SK-N-SH (cell line): ENCODE measurements at places on chromosomes 12 and 14.
A peak's percentile ranks its signal among the peaks of the same experiment; 100 is the strongest.

DNA sequence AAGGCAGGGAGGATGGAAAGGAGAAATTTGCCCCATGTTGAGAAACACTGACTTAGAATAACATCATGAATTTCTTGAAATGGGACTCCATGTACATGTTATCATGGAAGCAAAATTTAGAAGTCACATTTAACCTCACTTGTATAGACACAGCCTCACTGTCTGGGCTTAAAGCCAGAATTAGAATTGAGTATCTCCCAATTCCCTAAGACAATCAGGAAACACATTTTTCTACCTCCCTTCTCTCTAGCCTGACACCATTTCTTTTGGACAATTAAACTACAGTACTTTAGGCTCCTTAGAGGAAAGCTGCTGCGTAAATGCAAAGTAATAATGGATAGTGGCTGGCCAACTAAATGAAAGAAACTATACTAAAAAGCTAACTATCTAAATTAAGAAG lies 795.5 kb downstream of the C12orf50 start:
- no peak overlapping the region for H3K27ac ChIP-seq
- no peaks in the 10 kb centered on the region for H3K4me1 ChIP-seq
- no peaks in the 10 kb centered on the region for H3K36me3 ChIP-seq

- H3K27me3 ChIP-seq, result no peaks in the 10 kb centered on the region; the same call in 1 of the 2 replicates
- DNase-seq, result no peak
- no peaks in the 10 kb centered on the region for H3K4me1 ChIP-seq
- no peak overlapping the region for H3K4me3 ChIP-seq
- H3K27ac ChIP-seq, result no peak overlapping the region
Measured at GRCh38 chr12:69341328-69341727, 6.9 kb upstream of the LYZ start.

DNA sequence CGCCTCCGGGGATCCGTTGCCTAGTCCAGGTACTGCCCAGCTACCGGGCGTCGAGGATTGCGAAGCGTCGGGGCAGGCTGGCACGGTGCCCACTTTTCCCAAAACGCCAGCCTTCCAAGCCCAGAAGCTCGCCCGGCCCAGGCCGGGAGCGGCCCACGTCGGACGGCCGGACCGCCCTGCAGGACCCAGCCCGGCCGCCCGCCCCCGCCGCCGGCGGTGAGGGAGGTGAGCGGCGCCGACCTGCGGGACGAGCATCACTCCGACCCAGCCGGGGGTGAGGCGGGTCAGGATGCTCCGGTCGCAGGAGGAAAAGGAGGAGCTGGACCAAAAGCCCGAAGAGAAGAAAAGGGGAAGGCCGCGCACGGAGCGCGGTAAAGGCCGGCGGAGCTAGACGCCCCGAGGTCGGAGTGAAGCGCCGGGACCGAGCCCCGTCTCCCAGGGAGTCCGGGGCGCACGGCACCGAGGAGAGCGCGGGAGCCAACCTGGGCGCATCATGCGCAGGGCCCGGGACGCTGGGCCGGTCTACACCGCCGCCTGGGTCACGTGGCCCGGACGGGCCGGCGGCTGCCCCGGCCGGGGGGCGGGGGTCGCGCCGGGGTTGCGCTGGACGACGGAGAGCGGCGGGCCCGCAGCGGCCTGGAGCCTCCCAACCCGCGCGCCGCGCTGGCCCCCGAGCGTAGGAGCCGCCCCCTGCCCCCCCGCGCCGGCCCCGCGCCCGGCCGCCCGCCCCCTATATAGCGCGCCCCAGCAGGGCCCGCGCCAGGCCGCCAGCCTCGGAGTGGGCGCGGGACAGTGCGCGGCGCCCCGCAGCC lies at the start of gene AQP5:
Gene AQP5 (plus strand): TSS at position 762 of the 812 bp plus-strand sequence. CDS start 146 bp downstream, outside the sequence.
- H3K36me3 ChIP-seq, result no peaks in the 10 kb centered on the region
- no peak within 1 kb of the TSS for H3K27ac ChIP-seq
- peak; percentile 81 for DNase-seq

- peak overlapping the region; percentile 50 for H3K27ac ChIP-seq
- H3K4me3 ChIP-seq, result peak overlapping the region; percentile 54
- H3K4me1 ChIP-seq, result 0 out of 2 replicates have a peak, but pooled peaks cover 3% of the 10 kb centered on the region
Measured at GRCh38 chr12:131830914-131831571, 2.9 kb downstream of the MMP17 start.

DNA sequence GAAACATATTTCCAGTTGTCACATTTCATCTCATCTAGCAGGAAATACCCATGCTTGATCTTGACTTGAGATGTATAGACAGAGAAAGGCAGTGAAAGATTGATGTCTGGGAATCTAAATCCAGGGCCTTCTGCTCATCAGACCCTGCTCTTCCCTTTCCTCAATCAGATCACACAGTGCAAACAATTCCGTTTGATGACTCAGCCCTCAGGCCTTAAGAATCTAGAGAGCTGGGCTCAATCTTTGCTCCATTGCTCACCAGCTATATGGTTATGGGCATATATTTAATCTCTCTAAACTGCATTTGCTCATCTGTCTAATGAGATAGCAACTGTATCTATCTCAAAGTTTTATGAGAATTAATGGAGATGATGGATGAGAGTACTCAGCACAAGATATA lies 201.8 kb upstream of the CCDC196 start:
- H3K4me3 ChIP-seq, result no peak overlapping the region
- no peaks in the 10 kb centered on the region for H3K4me1 ChIP-seq
- no peaks in the 10 kb centered on the region for H3K36me3 ChIP-seq
- no peaks in the 10 kb centered on the region for H3K27me3 ChIP-seq
- no peak overlapping the region for H3K27ac ChIP-seq

DNA sequence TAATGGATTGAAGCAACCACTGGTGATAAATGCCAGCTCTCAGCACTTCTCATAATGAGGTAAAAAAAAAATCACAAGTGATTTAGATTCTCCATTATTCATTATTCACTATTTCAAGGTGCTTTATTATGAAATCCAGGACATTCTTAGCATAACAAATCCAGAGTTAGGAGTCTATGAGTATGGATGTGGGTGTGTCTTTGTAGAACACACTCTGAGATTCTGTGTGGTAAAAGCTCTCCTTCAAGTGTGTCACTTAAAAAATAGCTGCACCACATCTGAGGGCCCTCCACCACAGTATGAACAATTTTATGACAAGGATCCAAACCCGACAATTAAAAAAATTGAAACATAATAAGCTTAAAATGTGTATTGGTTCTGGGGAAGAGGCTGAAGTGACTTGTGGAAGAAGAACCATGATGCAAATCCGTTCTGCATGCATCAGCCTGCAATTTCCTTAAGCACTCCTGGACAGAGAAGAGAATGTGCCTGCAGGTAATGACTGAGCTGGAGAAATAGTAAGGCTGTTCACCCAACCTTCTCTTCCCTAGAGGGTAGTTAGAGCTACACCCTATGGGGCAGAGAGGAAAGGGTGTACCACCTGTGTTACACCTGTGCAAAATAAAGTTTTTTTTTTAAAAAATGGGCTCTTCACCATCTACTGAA lies 488.5 kb upstream of the MGAT4C start:
- H3K27me3 ChIP-seq, result no peaks in the 10 kb centered on the region
- no peak overlapping the region for H3K4me3 ChIP-seq
- DNase-seq, result no peak
- H3K36me3 ChIP-seq, result no peaks in the 10 kb centered on the region
- no peak overlapping the region for H3K27ac ChIP-seq

GRCh38 chr12:57837864-57838562 lies 8.5 kb downstream of the CTDSP2 start:
- H3K4me3 ChIP-seq, result no peak overlapping the region
- no peaks in the 10 kb centered on the region for H3K36me3 ChIP-seq
- no peak for DNase-seq
- H3K27me3 ChIP-seq, result no peaks in the 10 kb centered on the region
- H3K4me1 ChIP-seq, result peaks cover 83% of the 10 kb centered on the region
- peak overlapping the region; percentile 69 for H3K27ac ChIP-seq

DNA sequence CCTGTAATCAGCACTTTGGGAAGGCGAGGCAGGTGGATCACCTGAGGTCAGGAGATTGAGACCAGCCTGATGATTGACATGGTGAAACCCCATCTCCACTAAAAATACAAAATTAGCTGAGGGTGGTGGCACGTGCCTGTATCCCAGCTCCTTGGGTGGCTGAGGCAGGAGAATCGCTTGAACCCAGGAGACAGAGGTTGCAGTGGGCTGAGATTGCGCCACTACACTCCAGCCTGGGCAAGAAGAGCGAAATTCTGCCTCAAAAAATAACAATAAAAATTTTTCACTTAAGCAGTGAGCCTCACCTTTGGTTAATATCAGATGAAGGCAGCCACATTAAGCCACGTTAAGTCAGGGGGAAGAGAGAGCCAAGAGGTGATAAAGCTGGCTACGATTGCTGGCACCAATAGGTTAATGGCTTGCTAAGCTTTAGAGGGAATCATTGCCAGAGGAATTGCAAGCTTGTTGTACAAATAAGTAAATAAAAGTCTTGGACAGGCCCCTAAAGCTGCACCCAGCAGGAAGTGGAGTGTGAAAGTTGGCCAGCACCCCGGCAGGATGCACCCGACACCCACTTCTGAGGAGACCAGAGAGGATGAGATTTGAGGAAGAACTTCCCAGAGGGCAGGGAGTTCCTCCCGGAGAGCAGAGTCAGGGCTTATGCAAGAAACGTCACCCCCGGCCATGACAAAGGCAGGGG lies 41.3 kb upstream of the TESC start:
- DNase-seq, result no peak
- H3K27me3 ChIP-seq, result no peaks in the 10 kb centered on the region
- peaks cover 27% of the 10 kb centered on the region for H3K36me3 ChIP-seq

GRCh38 chr14:88181072-88181471 lies 142.0 kb downstream of the KCNK10 start:
- H3K36me3 ChIP-seq, result no peaks in the 10 kb centered on the region
- H3K27ac ChIP-seq, result no peak overlapping the region
- H3K4me1 ChIP-seq, result no peaks in the 10 kb centered on the region
- H3K27me3 ChIP-seq, result no peaks in the 10 kb centered on the region
- DNase-seq, result no peak

DNA sequence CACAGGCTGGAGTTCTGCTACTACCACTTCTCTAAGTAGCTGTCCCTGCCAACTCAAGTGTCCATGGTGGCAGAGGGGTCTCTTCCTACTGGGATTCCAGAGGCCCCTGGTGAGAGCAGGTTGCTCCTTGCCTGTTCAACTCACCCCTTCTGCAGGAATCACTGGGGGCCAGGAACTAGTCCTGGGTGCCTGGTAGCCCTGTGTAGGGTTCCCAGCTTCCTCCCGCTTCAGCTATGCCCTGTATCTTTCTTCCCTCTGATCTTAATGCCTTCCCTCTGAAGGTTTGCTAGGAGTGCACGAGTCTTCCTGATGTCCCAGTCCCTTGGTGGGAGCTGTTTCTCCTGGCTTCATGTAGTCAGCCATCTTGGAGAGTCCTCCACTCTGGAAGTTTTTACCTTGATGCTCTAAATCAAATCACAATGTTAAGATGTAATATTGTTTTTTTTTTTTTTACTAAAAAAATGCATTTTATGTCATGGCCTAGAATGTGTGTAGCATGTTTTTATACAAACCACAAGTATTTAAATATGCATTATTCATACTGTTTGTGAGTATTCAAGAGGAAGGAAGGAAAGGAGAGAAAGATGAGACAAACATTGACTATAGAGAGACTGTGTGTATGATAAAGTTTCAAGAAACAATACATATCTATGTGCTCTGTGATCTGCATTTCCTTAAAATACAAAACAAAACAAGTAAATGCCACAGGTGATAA lies 54.7 kb downstream of the FRS2 start:
- H3K27ac ChIP-seq, result peak overlapping the region; percentile 39
- H3K27me3 ChIP-seq, result no peaks in the 10 kb centered on the region
- no peak for DNase-seq
- H3K36me3 ChIP-seq, result peaks cover 9% of the 10 kb centered on the region

GRCh38 chr14:105844810-105845724 lies 318.7 kb downstream of the TMEM121 start:
- no peaks in the 10 kb centered on the region; the same call in 1 of the 2 replicates for H3K4me1 ChIP-seq
- no peak overlapping the region for H3K27ac ChIP-seq
- H3K36me3 ChIP-seq, result no peaks in the 10 kb centered on the region
- H3K4me3 ChIP-seq, result no peak overlapping the region

GRCh38 chr12:99732131-99732530 lies 84.6 kb downstream of the GARIN6 start:
- H3K4me3 ChIP-seq, result no peak overlapping the region
- no peaks in the 10 kb centered on the region for H3K36me3 ChIP-seq
- DNase-seq, result no peak
- H3K27me3 ChIP-seq, result no peaks in the 10 kb centered on the region

DNA sequence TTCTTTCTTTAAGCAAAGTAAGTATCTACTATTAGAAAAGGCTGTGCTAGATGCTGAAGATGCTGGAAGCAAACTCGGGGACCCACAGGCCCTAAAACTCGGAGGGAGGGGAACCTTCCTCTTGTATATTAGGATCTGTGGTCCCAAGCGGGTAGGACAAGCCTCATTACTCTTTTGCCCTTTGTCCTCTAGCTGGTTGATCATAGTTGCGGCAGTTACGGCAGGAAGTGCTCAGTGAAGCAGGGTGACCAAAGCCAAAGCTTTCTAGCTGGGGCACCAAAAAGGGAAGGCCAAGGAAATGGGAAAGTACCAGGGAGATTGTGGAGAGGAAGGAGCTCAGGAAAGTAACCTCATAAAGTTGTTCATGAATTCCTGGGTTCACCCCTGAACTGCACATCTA lies 76.3 kb downstream of the SCFD1 start:
- no peaks in the 10 kb centered on the region for H3K4me1 ChIP-seq
- DNase-seq, result no peak
- no peak overlapping the region for H3K4me3 ChIP-seq
- H3K27me3 ChIP-seq, result no peaks in the 10 kb centered on the region
- peaks cover 76% of the 10 kb centered on the region for H3K36me3 ChIP-seq
- no peak overlapping the region for H3K27ac ChIP-seq

DNA sequence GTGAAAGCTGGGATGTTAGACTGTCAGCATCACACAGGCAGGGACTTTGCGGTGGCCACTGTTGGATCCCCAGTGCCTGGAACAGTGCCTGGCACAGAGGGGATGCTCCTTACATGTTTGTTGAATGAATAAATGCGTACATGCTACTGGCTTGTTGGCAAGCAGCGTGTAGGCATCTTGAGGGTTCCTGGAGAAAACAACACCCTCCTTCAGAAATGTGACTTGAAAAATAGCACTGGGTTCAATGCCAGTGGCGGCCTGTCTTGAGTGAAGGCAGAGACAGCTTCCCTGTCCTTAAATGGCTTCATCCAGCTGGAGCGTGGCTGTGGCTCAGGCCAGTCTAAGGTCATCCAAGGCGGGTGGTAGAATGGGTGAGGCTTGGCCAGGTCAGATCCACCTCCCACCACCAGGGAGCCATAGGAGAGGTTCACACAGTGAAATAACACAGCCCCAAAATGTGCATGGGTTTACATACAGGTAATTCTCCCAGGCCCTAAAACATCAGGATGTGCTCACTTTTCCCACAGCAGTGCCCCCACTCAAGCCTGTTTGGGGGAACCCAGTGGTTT lies 171.4 kb downstream of the PHETA1 start:
- H3K36me3 ChIP-seq, result no peaks in the 10 kb centered on the region
- H3K27ac ChIP-seq, result no peak overlapping the region; the same call in 1 of the 2 replicates
- H3K4me3 ChIP-seq, result no peak overlapping the region

DNA sequence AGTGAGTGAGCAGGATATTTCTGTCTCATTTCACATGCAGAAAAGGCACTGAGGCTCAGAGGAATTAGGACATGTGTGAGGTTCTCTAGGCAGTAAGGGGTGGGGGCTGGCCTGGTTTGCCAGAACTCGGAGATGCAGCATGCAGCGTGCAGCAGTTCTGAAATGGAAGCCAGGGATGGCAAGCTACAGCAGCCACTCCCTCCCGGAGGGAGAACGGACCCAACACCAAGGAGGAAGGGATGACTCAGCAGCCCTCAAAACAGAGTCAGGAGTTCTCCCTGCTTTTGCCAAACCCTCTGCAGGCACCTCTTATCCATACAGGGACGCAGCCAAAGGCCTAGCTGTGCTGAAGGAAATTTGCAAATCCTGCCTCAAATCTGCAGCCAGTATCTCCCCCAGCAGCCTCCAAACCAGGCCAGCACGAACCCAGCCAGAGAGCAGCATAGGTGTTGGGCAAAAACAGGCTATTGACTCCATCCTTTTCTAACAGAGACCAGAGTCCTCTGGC lies 10.3 kb upstream of the SERPINA3 start:
- H3K27me3 ChIP-seq, result no peaks in the 10 kb centered on the region
- no peaks in the 10 kb centered on the region for H3K36me3 ChIP-seq
- H3K27ac ChIP-seq, result peak overlapping the region; percentile 96
- DNase-seq, result no peak
- H3K4me3 ChIP-seq, result no peak overlapping the region
